ENCODE measurements at places on chromosomes 7 and 10.
A peak's percentile ranks its signal among the peaks of the same experiment; 100 is the strongest.

DNA sequence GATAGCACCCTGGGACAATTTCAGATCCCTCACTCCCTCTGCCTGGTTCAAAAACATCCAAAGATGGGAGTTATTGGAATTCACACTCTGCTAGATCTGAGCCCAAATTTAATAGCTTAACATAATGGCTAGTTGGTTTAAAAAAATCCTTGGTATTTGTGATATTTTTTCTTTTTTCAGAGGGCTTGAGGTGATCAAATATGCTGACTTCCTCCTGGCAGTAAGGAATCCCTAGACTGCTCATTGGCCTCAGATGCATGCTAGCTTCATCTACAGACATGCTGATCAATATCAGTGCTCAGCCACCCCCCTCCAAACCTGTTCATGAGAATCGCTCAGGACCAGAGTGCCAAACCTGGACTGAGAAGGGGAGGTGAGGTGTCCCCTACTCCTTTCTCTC, 74.7 kb upstream of the PLPP4 start:
- no peak for DNase-seq

GRCh38 chr10:4824791-4825310, 1.2 kb upstream of the AKR1E2 start:
- DNase-seq, result no peak

DNA sequence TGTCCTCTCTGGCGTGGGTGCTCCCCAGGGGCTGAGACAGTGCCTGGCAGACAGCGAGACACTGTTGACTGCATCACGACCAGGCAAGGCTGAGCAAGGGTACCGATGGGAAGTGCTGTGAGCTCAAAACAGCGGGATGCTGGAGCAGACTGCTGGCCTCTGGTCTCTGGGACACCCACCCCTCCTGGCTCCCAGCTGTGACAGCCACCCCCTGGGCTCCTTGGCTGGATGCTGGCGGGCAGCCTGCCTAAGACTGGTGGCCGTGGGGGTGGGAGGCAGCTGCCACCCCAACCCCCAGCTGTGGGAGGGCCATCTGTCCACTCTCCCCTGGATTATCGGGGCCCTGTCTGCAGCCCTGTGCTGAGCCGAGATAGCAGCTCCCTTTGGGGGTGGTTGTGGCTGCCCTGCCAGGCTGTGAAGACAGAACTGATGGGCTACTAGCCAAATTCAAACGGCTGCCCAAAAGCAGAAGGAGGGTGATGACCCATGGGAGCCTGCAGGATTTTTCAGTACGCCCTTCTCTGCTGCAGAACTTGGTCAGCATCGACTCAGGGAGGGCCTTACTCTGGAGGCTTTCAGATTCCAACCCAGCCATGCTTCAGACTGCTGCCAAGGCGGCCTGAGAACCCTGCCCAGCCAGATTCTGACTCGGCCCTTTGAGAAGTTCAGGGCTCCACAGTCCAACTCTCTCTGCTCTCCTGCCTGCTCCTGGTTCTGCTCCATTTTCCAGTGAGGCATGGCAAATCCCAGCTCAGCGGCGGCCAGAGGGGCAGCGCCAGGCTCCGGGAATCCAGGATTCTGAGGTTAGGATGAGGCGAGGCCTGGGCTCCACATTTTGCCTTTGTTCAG, 125.3 kb downstream of the NEURL1 start:
- DNase-seq, result no peak

GRCh38 chr10:128723631-128724205, 597.5 kb upstream of the MKI67 start:
- no peak for DNase-seq

DNA sequence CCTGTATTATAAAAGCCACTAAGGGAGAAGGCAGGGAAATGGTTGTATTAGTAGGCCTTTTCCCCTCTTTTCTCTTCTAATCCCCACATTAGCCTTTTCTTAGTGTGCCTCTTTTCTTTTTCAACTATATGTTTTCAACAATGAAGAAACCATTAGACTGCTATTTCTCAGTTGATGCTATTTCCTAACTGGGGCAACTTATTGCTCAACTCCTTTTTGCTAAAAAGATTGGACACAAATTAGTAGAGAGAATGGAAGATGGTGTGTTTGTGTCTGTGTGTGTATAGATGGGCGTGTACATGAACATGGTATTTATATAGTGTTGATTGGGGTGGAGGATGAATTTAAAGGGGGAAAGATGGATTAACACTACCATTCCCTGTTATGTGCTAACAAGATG, 28.4 kb downstream of the TBC1D12 start:
- no peak for DNase-seq

DNA sequence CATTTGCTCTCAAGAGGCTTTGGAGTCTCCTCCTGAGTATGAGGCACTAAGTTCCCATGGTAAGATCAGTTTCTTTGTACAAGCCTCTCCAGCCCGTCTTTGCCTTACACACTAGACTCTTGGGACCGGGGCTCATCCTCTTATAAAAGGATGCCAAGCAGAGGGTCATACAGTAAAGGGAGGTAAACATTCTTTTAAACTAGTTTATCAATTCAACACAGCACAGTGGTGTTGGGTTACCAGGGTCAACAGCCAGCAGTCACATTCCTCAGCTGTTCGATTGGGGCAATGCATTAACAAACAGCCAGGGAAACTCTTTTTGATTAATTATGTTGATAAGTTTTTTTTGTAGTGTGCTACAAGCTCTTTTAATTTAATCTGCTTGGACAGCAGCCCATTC, 37.8 kb downstream of the HHEX start:
- DNase-seq, result no peak

DNA sequence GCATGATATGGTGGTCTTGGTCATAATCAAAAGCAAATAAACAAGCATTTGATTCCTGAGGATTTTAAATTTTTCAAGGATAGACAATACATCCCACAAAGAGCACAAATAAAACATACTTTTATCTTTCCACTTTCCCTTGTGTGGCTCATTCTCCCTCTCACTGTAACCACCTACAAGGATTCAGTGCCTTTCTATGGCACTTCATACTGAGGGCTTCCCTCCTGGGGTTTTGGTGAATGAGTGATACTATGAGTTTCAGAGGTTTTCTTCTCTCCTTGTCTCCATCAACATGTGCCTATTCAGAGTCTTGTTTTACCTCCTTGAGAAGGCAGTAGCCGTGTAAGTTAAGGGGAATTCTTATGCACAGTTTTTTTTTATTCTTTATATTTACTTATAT, 296.0 kb upstream of the TEX47 start:
- no peak for DNase-seq

DNA sequence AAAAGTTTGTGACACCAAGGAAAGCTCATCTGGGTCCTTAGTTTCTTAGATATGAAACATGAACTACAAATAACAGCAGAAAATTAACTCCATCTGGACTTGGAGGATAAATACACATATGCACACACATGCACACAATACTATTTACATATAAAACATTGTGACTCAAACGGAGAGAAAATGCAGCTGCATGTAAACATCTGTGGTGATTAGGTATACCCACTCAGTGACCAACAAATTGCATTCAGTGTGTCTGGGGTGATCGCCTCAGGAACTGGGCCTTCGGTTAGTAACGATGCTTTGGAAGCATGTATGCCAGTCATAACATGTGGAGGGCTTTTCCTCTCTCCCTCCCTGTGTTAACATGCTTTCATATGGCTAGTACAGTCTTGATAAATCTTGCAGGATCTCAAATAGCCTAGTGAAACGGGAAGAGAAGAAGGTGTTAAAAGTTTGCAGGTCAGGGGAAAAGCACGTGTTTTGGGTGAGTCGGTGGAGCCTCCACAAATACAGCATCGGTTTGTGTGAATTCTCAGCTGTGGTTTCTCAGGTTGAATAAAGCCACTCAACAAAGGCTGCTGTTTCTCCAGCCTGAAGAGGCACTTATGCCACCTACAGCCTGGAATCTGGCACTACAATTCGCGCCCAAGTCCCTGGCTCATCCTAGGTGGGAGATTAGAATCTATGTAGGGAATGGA, 8.7 kb upstream of the GLRX3 start:
- DNase-seq, result peak; percentile 30

- DNase-seq, result no peak
Observed at GRCh38 chr10:122329416-122329815, 45.1 kb upstream of the PLEKHA1 start.

DNA sequence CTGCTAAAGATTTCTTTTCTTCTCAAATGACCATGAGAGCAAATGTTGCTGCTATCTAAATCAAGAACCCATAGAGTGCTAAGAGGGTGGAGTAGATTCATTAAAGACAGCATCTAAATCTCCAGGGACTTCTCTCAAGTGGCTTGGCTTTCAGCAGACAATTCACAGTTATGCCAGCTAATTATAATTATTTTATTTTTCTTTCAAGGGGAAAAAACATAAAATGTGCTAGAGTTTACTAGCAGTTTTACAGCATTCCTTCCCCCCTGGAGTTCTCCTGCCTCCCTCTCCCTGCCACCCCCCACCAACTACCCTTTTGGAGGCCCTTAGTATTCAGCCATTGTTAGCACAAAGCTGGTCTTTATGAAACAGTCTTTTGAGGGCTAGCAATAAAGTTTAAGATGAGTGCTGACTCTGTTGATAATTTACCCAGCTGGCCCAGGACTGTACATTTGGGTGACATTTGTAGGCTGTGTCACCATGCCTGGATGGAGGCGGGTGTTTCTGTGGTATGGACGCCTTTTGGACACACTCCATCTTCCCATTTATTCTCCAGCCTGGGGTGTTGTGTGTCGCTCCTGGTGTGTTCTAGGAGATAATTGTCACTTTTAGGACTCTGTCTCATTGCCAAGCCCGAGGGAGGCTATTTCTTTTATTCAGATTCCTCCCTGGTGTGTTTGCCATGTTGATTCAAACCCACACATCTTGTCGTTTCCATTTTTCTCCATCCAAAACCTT, 160.2 kb downstream of the CREB5 start:
- DNase-seq, result peak; percentile 69

GRCh38 chr10:13942035-13942434, 355.3 kb downstream of the PRPF18 start:
- DNase-seq, result no peak

- no peak for DNase-seq
Observed at GRCh38 chr10:92381543-92381954, 90.6 kb downstream of the MARCHF5 start.

- peak; percentile 28 for DNase-seq
Observed at GRCh38 chr7:81469869-81470723, 299.8 kb downstream of the HGF start.

GRCh38 chr10:72426986-72427385, 72.3 kb upstream of the DNAJB12 start:
- no peak for DNase-seq

GRCh38 chr10:120588311-120588710, 131.3 kb downstream of the PLPP4 start:
- no peak for DNase-seq

DNA sequence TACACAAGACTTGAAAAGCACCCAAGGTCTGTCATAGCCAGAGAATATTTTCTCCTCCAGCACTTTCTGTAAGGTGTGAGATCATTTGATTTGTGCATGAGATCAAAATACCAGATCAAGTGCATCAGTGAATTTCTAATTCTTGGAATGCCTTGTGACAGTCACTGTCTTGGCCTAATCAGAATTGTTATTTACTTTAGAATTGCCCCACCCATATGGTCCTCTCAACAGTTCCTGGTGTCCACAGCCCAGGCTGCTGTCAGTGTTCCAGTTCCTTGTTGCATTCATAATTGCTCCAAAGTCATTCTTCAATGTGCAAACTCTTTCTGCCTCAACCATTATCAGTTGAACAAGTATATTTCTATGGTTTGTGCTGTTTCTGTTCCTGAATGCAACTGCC, 770.2 kb downstream of the NRG3 start:
- DNase-seq, result no peak

DNA sequence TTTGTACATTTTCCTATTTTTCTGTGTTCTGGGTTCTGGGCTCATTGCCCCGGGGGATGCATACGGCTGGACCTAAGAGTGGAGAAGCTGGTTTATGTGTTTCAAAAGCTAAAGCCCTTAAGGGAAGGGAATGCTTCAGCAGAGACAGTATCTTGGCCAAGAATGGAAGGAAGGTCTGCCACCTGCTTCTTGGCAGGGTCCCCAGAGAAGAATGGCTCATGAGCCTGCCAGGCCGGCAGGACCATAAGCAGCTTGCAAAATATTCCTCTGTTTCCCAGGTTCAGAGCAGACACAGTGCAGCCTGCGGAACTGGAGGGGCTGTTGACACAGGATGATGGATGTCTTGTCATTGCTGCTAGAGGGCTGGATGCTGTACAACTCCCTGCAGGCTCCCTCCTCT, 7.8 kb upstream of the ABHD11 start:
- DNase-seq, result peak; percentile 83

GRCh38 chr7:108358553-108358952, 97.7 kb downstream of the NRCAM start:
- peak; percentile 88 for DNase-seq

- DNase-seq, result no peak
Observed at GRCh38 chr10:104259999-104260774, 5.5 kb downstream of the GSTO1 start.
